ENCODE measurements at places on chromosomes 2 and 18.

GRCh38 chr2:38494394-38494793 lies 108.3 kb downstream of the HNRNPLL start:
- no peak for DNase-seq

GRCh38 chr2:144827404-144827803 lies 307.5 kb upstream of the ZEB2 start:
- DNase-seq = no peak

- DNase-seq = no peak
Observed at GRCh38 chr2:45746888-45747287, 95.4 kb downstream of the PRKCE start.

DNA sequence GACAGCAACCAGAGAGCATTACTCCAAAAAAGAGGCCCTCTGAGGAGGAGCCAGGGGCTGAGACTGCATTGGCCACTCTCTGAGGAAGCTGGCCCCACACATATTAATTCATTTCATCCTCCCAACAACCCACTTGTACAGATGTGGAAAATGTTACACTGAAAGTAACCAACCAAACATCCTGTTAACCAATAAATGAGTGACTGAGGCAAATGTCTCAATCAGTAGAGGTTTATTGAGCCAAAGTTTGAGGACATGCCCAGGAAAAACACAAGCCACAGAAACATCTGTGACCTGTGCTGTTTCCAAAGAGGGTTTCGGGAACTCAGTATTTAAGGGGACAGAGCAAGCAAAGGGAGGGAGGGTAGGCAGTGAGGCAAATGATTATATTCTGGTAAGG lies 53.0 kb downstream of the SKA1 start:
- no peak for DNase-seq

Data from Calu3 (cell line).